ENCODE measurements at places on chromosomes 6 and 20. TPM values are rescaled to one million over a fixed set of nuclear protein-coding genes. Genes with fewer than 3 reads are reported as not detected.

GRCh38 chr20:57263801-57264792 lies 2.3 kb downstream of the BMP7 start:
- no peaks in the 10 kb centered on the region for H3K36me3 ChIP-seq
- H3K27ac ChIP-seq = no peak overlapping the region
- no peak for DNase-seq
- no peak overlapping the region for H3K4me3 ChIP-seq

The TFAP2A gene
- total RNA-seq = not detected

The NKX2-4 gene
- total RNA-seq = not detected

The GNAS gene
- 849 TPM for total RNA-seq

The RPN2 gene
- total RNA-seq = 106 TPM

The CLPSL1 gene
- not detected for total RNA-seq

DNA sequence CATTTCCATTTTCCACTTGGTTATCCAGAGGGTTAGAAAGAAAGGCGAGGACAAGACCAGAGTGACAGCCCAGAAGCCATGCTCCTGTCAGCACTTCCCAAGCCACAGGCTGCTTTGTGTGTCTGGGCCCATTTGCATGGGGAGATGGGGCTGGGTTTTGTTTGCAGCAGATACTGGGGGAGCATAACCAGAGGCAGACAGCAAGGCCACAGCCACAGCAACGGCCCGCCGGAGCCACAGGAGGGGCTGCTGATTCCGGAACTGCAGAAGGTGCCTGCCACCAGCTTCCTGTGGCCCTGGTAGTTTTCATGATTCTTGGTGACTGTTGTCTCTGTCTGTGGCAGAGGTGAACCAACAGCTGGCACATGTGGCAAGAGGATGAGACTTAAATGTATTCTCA lies 106.6 kb downstream of the DLL1 start:
- no peaks in the 10 kb centered on the region for H3K4me1 ChIP-seq
- H3K36me3 ChIP-seq = no peaks in the 10 kb centered on the region
- no peak overlapping the region for H3K27ac ChIP-seq
- no peaks in the 10 kb centered on the region for H3K27me3 ChIP-seq
- no peak overlapping the region for H3K4me3 ChIP-seq
- no peak for DNase-seq

GRCh38 chr6:72931325-72931887 lies 293.9 kb downstream of the KHDC1L start:
- no peak overlapping the region for H3K27ac ChIP-seq
- H3K4me3 ChIP-seq = no peak overlapping the region
- no peaks in the 10 kb centered on the region for H3K36me3 ChIP-seq
- no peaks in the 10 kb centered on the region for H3K27me3 ChIP-seq
